ENCODE measurements at places on chromosomes 2 and 18. TPM values are rescaled to one million over a fixed set of nuclear protein-coding genes. Genes with fewer than 3 reads are reported as not detected.

GRCh38 chr2:112577756-112578155, 6.7 kb upstream of the CHCHD5 start:
- DNase-seq = no peak

DNA sequence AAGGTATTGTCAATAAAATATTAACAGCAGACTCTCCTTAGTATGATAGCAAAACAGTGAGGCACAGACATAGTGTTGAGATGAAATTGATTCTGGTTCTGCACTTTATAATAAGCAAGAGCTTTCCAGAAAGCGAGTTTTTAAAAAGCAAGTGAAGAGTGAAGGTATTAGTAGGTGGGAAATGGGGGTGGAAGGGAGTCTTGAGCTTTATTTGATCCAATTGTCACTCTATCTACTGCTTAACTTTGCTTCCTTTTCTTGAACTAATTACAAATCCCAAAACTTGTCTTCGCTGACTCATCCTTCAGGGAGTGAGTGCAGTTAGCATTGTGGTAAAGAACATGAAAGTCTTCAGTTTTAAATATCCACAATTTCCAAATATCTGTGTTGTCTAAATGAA, 120.6 kb upstream of the BOD1L2 start:
- DNase-seq = no peak

DNA sequence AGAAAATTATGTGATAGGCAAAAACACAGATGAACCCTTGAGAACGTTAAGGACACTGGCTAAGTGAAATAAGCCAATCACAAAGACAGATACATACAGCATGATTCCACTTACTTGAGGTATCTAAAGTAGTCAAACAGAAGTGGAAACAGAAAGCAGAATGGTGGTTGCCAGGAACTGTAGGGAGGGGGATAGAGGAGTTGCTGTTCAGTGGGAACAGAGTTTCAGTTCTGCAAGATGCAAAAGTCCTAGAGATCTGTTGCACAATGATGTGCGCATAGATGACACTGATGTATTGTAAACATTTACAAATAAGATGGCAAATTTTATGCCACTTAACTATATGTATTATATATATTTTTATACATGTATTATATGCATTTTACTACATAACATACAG, 59.7 kb downstream of the POLE4 start:
- no peak for DNase-seq

- DNase-seq = no peak
Measured at GRCh38 chr2:234869969-234870368, 81.8 kb upstream of the SH3BP4 start.

GRCh38 chr2:80244905-80245584, 59.5 kb downstream of the LRRTM1 start:
- DNase-seq = no peak

DNA sequence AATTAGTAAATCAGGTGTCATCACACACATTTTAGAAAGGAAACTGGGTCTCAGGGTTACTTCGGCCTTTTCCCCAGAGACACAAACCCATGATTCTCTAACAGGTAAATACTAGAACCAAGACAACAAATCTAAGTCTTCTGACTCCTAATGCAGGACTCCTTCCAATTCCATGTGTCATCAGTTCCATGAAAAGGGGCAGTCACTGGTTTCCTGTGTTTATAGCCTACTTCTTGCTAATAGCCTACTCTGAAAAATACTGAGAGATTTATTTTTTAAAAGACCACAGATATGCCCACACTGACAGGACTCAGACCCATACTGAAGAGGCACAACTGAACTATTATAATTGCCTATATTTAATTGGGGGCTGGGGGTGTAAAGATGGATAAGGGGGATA, 33.0 kb downstream of the RAB1A start:
- DNase-seq = no peak

GRCh38 chr2:214436470-214436869, 25.6 kb downstream of the VWC2L start:
- no peak for DNase-seq

DNA sequence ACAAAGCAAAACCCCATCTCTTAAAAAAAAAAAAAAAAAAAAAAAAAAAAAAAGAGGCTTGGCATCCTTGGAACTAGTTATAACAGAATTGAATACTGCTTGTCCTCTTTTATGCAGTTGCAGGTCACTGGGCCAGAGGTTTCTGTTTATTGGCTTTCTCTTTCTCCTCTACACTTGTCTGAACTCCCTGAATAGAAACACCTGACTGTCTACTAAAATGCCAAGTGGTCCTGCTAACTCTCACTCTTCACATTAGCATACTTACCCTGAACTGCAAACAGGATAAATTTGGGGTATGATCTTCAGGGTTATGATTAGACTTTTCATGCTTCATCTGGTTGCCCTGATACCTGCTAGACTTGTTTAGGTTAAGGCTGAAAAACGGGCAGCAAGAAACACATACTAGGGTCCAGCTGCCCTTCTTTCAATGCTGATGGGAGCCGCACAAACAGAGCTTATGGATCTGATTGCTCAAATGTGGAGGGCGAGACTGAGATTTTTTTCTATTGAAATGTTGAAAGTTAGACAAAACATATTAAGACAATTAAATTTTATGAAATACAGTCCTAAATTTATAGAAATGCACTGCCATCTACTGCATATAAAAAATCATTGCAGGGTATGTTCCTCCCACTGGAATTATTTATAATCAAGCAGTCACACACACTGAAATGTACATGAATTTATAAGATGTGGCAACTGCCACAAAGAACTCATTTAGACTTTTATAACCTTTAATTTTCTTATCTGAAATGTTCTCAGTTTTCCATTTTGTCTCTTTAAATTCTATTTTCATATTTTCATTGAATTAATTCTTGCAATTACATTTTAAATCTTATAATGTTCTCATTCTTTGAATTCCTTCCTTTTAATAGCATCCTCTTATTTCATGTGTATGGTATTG, 40.8 kb downstream of the GTF3C3 start:
- no peak for DNase-seq

GRCh38 chr2:78992807-78993517, 32.5 kb upstream of the REG3G start:
- DNase-seq = no peak

DNA sequence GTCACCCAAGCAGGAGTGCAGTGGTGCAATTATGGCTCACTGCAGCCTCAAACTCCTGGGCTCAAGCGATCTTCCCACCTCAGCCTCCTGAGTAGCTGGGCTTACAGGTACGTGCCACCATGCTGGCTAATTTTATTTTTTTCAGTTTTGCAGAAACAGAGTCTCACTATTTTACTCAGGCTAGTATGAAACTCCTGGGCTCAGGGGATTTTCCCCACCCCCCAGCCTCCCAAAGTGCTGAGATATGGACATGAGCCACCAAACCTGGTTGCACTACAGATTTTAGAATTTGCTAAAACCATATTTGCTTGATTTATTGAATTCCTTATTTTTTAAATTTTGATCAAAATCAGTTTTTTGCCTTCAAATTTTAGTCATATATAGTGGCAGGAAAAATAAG, 1553.4 kb downstream of the LRP1B start:
- no peak for DNase-seq

DNA sequence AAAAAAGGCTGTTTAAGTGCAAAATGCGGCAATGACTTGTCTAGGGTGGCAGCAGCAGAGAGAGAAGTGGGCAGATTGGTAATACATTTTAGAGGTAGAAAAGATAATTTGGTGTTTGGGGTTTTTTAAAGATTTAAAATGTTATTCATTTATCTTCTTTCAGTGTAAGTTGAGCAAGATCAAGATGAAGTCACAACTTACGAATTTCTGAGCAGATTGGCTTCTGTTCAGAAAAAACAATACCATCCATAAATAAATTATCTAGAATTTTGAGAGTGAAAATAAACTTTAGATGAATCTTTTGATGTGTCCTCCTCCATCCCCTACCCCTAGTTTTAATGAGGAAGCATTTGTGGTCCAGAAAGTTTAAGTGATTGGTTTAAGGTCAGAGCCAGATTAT, 47.9 kb upstream of the FAM171B start:
- DNase-seq = no peak

DNA sequence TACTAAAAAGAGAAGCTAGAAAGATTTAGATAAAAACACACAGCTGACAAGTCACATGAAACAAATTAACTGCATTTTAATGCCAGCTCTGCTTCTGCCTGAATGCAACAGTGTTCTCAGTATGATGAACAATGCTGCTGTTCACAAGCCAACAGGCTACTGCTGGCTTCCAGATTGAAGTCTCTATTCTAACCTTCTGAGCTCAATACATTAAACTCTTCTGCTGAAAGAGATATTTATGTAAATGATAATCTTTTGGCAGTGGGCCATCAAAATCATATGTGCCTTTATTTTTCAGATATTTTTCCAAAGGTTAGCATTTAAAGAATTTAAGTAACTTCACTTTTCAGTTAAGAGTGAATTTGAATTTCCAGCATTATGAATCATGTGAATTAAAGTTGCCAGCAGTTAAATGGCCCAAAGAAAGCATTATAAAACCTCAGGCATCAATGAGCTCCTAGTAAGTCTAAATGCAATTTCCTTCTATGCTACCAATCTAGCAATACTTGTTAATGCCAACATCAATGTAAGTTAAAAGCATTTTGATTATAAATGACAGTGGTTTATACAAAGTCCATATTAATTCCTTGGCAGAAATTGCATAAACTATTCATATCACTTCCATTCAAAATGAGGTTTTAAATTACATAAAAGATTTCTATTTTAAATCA, 72.4 kb downstream of the ID2 start:
- no peak for DNase-seq

GRCh38 chr2:200738590-200738989, 73.1 kb upstream of the BZW1 start:
- no peak for DNase-seq

DNA sequence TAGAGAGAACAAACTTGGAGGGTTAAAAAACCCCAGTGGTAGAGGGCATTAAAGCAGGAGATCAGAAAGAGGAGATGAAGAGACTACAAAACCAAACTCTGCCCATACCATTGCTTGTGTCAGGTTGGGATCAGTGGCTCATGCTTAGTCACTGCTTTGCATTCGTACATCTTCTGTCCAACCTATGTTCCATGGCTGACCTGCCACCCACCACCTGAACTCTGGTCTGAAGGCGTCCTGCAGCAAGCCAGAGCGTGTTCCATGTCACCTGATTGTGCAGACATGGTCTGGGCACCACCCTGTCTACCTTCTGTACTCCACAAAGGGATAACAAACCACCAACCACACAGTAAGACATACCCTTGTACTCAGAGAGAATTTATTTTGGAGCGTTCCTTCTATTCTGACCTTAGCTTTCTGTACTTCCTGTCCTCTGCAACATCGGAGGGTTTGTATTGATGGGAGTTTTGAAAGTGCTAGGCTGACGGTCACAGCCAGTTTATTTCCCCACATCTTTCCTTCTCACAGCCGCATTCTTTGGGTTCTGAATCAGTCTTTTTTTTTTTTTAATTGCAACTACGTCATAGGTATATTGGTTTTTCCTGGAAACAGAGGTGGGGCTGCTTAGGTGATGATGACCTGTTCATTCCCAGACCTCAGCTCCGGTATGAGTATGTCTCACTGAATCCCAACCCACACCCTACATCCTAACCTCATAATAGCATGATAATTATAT, 88.3 kb downstream of the SOWAHC start:
- no peak for DNase-seq

DNA sequence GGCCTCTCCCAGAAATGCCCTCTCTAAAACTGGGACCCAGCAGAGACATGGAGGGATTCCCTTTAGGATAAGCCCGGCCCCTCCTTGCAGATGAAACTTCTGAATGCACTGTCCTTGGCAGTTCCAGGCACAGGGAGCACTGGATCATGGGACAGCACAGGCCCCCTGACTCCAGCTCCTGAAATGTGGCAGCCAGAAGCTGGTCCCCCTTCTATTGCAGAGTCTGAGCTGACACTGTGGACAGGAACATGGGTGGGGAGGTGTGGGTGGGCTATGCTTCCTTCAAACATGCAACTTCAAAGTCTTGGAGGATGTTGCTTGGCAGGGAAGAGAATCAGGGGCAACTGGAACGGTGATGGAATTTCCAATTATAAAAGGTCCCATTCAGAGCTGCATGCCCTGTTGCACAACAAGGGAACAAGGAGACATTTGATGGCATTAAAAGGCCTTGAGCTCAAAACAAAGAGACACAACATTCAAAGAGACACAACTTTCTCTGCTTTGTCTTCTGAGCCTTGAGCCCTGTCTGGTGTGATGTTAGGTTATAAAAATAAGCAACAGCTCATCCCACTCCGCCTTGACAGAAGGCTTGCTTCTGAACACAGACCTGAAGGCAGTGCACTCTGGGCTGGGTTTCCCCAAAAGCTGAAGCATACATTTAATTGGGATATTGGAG, 239.0 kb downstream of the OSR1 start:
- no peak for DNase-seq

DNA sequence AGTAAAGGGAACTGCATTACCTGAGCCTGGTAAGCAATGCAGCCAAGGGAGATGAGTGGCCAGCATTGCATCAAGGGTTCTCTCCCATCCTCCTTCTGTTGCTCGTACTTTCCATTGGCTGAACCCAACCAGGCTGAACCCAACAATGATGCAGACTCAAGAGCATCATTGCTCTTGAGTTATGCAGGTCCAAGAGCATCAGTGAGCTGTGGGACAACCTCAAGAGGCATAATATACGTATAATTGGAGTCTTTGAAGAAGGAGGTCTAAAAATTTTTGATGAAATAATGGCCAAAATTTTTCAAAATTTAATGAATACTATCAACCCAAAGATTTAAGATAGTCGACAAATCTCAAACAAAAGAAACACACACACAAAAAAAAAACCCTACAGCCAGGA, 213.0 kb downstream of the RNF152 start:
- DNase-seq = no peak

DNA sequence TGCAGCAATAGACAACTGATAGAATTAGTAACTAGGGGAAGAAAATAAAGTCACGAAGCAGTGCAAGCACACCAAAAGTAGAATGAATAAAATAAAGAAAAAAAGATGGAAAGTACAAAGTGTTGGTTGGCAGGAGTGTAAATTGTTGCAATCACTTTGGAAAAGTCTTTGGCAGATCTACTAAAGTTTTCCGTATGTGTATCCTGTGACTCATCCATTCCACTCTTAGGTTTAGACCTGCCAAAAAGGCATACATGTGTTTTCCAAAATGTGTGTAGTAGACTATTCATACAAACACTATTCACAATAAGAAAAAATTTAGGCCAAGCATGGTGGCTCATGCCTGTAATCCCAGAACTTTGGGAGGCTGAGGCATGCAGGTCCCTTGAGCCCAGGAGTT, 282.1 kb upstream of the FSIP2 start:
- no peak for DNase-seq

The KLF7 gene
- 18.7 TPM for polyA plus RNA-seq

The RIT2 gene
- polyA plus RNA-seq = not detected

The CLEC4F gene
- polyA plus RNA-seq = not detected

The REG3G gene
- not detected for polyA plus RNA-seq

The FRZB gene
- polyA plus RNA-seq = not detected

The LAMA3 gene
- not detected for polyA plus RNA-seq

The SAG gene
- polyA plus RNA-seq = not detected

The KCNF1 gene
- polyA plus RNA-seq = not detected

The IL36A gene
- polyA plus RNA-seq = not detected

The RAD51AP2 gene
- polyA plus RNA-seq = not detected

The RAX gene
- polyA plus RNA-seq = not detected

The TUBA4B gene
- not detected for polyA plus RNA-seq

The SATB2 gene
- not detected for polyA plus RNA-seq

The TDRD15 gene
- polyA plus RNA-seq = not detected

The MEP1B gene
- 0.08 TPM for polyA plus RNA-seq

The MBD2 gene
- 6.1 TPM for polyA plus RNA-seq

The LCT gene
- polyA plus RNA-seq = not detected

Data from naive thymus-derived CD4-positive, alpha-beta T cell (primary cell).